ENCODE measurements at places on chromosomes 13 and 19.
A peak's percentile ranks its signal among the peaks of the same experiment; 100 is the strongest.

- no peak for DNase-seq
Measured at GRCh38 chr13:113601166-113602070, 16.9 kb downstream of the TFDP1 start.

GRCh38 chr13:71515744-71516038, 351.3 kb downstream of the DACH1 start:
- peak; percentile 5 for DNase-seq

- DNase-seq: no peak
Measured at GRCh38 chr19:6234527-6234926, 45.2 kb downstream of the MLLT1 start.

DNA sequence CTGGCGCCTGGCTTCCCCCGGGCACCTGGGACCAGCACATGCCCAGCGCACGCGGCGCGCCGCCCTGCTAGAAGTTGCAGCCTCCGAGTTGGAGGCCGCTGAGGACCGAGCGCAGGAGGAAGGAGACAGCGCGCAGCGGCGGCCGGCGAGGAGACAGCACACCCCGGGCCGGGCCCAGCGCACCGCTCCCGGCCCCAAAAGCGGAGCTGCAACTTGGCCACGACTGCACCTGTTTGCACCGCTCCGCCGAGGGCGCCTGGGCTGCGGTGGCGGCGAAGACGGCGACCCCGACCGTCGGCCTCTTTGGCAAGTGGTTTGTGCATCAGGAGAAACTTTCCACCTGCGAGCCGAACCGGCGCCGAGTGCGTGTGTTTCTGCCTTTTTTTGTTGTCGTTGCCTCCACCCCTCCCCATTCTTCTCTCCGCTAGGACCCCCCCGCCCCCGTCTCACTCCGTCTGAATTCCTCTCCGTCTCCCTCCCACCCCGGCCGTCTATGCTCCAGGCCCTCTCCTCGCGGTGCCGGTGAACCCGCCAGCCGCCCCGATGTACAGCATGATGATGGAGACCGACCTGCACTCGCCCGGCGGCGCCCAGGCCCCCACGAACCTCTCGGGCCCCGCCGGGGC, at the start of gene SOX1:
Gene SOX1 (plus strand): TSS at position 34 of the 626 bp plus-strand sequence. CDS start 510 bp downstream, at position 544.
- DNase-seq: no peak

GRCh38 chr13:28492569-28493367, 2.2 kb downstream of the FLT1 start:
- no peak for DNase-seq

- peak; percentile 47 for DNase-seq
Measured at GRCh38 chr19:14700711-14701375, 11.0 kb downstream of the ZNF333 start.

All from hematopoietic multipotent progenitor cell treated with erythropoietin and hydrocortisone succinate and interleukin-3 and kit ligand, for 6 days (in vitro differentiated cells).